Cortex of kidney (tissue), 1 donor: ENCODE measurements at places on chromosomes 5 and 9.

DNA sequence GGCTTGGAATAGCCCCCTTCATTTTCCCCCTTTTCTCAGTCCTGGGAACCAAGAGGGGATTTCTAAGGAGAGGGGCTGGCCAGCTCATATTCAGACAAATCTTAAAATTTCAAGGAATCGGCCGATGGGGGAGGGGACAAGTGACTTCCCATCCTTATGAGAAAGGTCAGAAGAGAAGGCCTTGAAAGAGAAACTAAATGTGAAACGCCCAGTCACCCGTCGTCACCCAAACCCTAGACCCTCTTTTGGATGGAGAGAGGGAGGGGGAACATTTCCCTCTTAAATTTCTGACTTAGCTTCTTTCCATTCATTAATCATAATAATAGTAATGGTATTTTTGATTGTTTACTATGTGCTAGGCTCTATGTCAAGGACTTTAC is 850 bp upstream of the CCL19 start:
- DNase-seq = no peak

- DNase-seq = no peak
These were observed 197.9 kb upstream of the ADAMTS16 start for GRCh38 chr5:4941957-4942830.

GRCh38 chr9:130997925-130998596 is 10.9 kb upstream of the LAMC3 start:
- no peak for DNase-seq

- no peak for DNase-seq
These were observed 125.1 kb downstream of the SUSD1 start for GRCh38 chr9:112049811-112050516.

GRCh38 chr5:96257904-96258303 is 175.1 kb downstream of the PCSK1 start:
- DNase-seq = no peak

DNA sequence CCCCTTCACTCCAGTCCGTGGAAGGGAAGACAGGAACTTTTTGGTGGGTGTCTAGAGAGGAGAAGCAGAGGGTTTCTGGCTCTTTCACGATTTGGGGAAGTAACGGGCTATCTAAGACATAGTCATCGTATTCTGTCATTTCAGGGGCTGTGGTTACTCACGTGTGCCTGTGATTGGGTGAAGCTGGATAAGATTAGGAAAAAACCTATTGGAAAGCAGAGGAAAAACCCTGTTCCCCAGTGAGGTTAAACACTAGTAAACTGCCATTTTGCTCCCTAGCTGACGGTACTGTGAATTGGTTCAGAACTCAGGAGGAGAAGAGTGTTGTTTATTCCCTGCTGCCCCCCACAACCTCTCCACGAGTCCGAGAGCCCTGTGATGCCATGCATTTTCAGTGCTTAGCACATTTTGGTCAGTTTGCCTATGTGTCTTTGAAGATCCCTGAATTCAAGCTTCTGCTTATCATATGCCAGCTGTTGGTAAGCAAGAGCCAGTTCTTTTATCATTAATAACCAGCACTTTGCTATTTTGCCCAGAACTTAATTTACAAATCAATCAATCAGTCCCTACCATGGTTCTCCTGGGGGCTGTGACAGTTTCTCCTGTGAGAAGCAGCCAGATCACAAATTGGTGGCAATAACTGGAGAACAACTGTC is 45.1 kb upstream of the ROR2 start:
- no peak for DNase-seq

GRCh38 chr9:127905004-127905728 is 5.8 kb upstream of the ST6GALNAC6 start:
- DNase-seq = no peak

DNA sequence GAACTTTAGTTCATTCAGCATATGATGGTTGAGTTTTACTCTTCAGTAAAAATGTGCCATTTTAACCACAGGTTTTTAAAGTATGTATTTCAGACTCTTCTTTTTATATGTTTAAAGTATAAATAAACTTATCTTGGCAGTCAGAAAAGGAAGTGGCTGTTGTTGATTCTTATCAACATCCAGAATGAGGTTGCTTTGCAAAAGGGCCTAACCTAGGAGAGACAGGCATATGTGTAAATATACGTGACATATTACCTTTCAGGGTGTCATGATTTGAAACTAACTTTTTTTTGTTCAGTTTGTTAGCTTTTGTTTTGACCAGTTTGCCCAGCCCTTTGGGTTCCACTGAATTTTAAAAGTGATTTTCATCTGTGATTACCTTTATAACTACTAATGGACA is 7.4 kb downstream of the SMARCA2 start:
- DNase-seq = no peak

DNA sequence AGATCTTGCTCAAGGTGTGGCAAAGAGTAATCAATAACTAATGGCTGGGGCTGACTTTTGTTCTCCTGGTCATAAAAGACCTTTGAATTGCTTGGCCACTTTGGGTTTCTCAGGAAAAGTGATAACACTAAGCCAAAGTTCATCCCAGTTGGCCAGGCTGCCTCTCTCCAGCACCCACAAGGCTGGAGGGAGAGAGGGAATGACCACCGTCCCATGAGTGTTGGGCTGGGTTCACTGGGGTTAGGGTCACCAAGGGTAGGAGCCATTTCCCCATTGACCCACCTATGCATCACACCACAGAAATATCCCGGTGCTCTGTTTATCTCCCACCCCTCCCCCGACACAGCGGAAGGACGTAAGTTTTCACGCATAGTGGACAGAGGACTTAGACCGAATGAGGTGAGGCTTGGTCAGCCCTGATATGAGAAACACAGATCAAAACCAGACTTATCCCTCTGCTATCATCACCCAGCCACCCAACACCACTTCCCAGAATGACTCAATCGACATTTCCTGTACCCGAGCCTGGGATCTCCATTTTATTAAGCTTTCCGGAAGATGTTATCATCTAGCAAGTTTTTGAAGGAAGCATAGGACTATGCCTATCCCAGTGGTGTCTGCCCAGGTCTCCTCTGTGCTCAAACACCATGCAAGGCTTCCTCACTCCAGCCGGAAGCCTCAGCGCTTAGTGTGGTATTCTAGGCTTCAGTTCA is 27.0 kb upstream of the PPARGC1B start:
- DNase-seq = no peak

GRCh38 chr5:159817262-159818029 is 98.8 kb upstream of the ADRA1B start:
- no peak for DNase-seq

GRCh38 chr5:67257077-67257476 is 60.5 kb upstream of the CD180 start:
- DNase-seq = no peak

- DNase-seq = no peak
These were observed 34.0 kb downstream of the DAP start for GRCh38 chr5:10726913-10727517.

- no peak for DNase-seq
These were observed 4.3 kb downstream of the CSNK1A1 start for GRCh38 chr5:149546974-149547373.

DNA sequence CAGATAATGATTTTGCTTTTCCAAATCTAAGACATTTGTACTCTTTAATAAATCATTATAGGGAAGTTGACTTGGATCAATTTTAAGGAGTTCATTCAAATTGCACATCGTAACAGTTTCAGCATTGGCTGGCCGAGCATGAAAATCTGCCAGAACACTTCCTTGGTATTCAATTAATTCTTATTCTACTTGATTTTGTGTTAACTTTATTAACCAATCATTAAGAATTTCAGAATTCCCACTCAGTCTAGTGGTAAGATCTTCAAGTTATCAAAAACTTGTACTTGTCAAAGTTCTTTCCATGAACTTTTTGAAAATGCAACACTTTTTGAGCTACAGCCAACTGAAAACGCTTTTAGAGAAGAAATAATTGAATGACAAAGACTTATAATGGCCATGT is 565.8 kb downstream of the TLE1 start:
- DNase-seq = no peak

- DNase-seq = no peak
These were observed 73.6 kb upstream of the ALDH1B1 start for GRCh38 chr9:38318759-38319495.

GRCh38 chr9:135152614-135153334 is 65.3 kb downstream of the OLFM1 start:
- no peak for DNase-seq
